ENCODE measurements at places on chromosomes 1 and 21. TPM values are rescaled to one million over a fixed set of nuclear protein-coding genes. Genes with fewer than 3 reads are reported as not detected.

DNA sequence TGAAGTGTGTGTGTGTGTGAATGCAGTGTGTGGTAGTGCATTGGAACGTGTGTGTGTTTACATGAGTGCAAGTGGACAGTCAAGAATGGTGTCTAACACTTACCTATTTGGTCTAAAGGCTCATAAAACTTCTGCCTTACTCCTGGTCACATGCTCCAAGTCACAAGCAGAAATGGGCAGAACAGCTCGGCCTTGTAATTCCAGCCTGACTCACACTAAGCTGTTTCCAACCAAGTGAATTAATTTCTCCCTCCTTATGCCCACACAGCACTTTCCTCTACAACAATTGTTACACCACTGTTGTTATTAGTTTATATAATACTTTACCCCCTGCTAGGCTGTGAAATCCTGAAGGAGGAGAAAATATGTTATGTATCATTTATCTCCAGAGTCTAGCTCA lies 43.8 kb downstream of the DDR2 start:
- H3K27ac ChIP-seq: no peak overlapping the region
- H3K36me3 ChIP-seq: no peaks in the 10 kb centered on the region
- DNase-seq: peak; percentile 47
- no peaks in the 10 kb centered on the region for H3K4me1 ChIP-seq

- no peak overlapping the region for H3K27ac ChIP-seq
- no peak overlapping the region for H3K4me3 ChIP-seq
- no peaks in the 10 kb centered on the region for H3K4me1 ChIP-seq
- H3K36me3 ChIP-seq: no peaks in the 10 kb centered on the region
- H3K27me3 ChIP-seq: no peaks in the 10 kb centered on the region
Measured at GRCh38 chr1:154847891-154848290, 22.2 kb downstream of the KCNN3 start.

GRCh38 chr1:26058052-26058595 lies 9.3 kb downstream of the TRIM63 start:
- no peaks in the 10 kb centered on the region for H3K4me1 ChIP-seq
- no peak overlapping the region for H3K4me3 ChIP-seq
- H3K27me3 ChIP-seq: no peaks in the 10 kb centered on the region

GRCh38 chr1:41891199-41891896 lies 27.4 kb downstream of the HIVEP3 start:
- no peaks in the 10 kb centered on the region for H3K27me3 ChIP-seq
- no peaks in the 10 kb centered on the region for H3K36me3 ChIP-seq
- peaks cover 7% of the 10 kb centered on the region for H3K4me1 ChIP-seq
- no peak for DNase-seq
- H3K4me3 ChIP-seq: peak overlapping the region; percentile 22
- peak overlapping the region; percentile 77 for H3K27ac ChIP-seq

GRCh38 chr1:164771619-164772361 lies 212.8 kb downstream of the PBX1 start:
- H3K36me3 ChIP-seq: no peaks in the 10 kb centered on the region
- H3K4me1 ChIP-seq: peaks cover 6% of the 10 kb centered on the region
- H3K27me3 ChIP-seq: no peaks in the 10 kb centered on the region
- no peak overlapping the region for H3K4me3 ChIP-seq
- peak; percentile 28 for DNase-seq

FMN2 gene
- 0.27 TPM for total RNA-seq

CD1E gene
- 1.2 TPM for total RNA-seq
